ENCODE measurements at places on chromosomes 3 and 15. TPM values are rescaled to one million over a fixed set of nuclear protein-coding genes. Genes with fewer than 3 reads are reported as not detected.

GRCh38 chr3:48694610-48695392 lies 9.1 kb upstream of the NCKIPSD start:
- H3K27me3 ChIP-seq: no peaks in the 10 kb centered on the region
- no peak overlapping the region for H3K27ac ChIP-seq
- peaks cover 10% of the 10 kb centered on the region for H3K4me1 ChIP-seq
- peaks cover 51% of the 10 kb centered on the region for H3K36me3 ChIP-seq
- no peak overlapping the region for H3K4me3 ChIP-seq
- no peak for DNase-seq

The QTRT2 gene
- 51.3 TPM for total RNA-seq

GRCh38 chr3:10961921-10962320 lies 30.6 kb upstream of the SLC6A1 start:
- H3K4me1 ChIP-seq: no peaks in the 10 kb centered on the region
- no peak overlapping the region for H3K27ac ChIP-seq
- H3K36me3 ChIP-seq: no peaks in the 10 kb centered on the region
- DNase-seq: no peak
- H3K4me3 ChIP-seq: no peak overlapping the region
- no peaks in the 10 kb centered on the region for H3K27me3 ChIP-seq

DNA sequence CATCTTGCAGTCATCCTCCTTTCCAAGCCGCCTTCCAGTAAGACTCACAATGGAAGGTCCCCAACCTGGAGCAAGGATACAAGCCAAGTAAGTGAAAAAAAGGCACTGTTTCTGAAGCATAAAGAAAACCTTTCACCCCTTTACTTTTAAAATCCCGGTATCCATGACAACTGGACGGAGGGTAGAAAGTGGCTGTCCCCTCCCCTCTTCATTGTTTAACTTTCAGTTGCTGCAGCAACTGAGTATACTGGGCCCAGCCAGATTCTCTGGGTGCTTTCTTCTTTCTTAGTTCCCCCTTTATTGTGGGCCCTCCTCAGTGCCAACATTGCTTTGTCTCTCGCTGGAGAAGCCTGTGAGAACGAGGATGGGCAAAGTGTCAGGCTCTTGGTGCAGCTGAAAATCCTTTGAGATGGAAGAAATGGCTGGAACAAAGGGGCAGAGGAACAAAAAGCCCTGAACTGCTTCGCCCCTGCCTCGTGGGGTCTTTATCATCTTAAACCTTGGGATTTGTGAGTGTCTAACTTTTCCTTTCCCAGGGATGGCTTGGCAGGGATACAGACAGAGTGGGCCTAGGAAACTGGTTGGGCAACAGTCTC lies 224.0 kb upstream of the RGMA start:
- H3K36me3 ChIP-seq: no peaks in the 10 kb centered on the region
- H3K4me1 ChIP-seq: no peaks in the 10 kb centered on the region
- no peak overlapping the region for H3K4me3 ChIP-seq
- no peak overlapping the region for H3K27ac ChIP-seq
- DNase-seq: no peak

The XIRP1 gene
- total RNA-seq: 4.1 TPM

All from CD8-positive, alpha-beta memory T cell (primary cell).